MM.1S (cell line): ENCODE measurements at places on chromosomes 11 and 22.

GRCh38 chr22:37533995-37534394, 14.8 kb upstream of the CARD10 start:
- DNase-seq = no peak

DNA sequence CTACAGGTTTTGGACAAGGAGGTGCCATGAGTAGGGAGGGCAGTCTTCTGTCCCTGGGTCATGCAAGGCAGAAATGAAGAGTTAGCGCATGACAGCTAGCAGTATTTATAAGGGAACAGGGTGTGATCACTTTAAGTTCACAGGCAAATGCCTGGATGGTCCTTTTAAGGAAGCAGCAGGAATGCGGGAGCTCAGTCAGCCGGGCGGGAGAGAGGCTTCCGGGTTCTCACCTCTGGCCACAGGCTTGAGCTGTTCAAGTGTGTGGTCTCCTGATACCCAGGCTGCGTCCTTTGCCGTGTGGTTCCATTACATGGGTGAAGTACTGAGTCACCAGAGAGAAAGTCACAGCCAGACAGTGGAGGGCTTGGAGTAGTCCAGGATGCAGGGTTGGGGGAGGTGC, 105.4 kb downstream of the BCR start:
- no peak for DNase-seq

DNA sequence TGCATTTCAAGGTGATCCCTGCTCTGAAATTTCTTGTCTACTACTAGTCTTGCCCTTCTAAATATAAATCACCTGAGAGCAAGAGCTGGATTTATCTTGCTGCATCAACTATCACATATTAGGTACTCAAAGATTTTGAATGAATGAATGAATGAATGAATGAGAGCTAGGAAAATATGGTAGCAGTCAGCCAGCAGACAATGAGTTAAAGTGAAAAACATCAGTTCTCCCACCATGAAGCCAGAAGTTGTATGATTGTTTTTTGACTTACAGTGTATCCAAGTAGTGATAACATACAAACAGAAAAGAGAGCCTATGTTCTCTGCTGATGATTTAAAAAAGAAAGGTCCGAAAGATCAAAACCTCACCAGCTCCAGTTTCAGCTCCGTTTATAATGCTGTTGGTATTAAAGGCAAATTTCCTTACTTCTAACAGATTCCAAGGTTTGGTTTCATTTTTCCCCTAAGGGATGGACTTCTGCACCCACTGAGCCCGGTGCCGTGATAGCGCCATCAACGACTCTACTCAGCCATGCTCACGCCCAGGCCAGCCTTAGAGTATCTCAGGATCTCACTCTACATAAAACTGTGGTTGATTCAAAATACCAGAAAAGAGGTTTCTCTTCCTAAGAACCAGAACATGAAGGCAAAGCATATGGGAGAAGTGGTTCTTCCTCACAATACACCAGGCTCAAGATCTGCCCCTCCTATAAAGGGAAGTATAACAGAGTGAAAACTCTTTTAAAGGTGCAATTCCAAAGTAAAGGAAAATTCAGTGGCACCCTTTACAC, 92.0 kb downstream of the SGSM3 start:
- no peak for DNase-seq

- no peak for DNase-seq
Observed at GRCh38 chr11:68509066-68509465, 48.5 kb downstream of the PPP6R3 start.

DNA sequence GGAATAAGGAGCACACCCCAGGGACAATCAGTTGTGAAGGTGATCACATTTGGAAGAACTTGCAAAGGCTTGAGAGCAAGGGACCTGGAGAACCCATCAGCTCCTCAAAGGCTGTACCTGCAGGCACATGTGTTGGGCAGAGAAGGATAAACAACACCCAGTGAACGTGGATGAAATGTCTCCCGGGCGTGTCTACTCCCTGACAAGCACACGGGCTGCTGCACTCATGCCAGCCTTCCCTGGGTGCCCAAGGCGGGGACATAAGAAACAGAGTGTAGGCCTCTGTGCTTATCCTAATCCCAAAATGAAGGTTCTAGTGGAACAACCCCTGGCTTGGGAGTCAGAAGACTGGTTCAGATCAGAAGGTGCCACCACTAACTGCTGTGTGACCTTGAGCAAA, 46.7 kb downstream of the DSCAML1 start:
- DNase-seq = no peak

- peak; percentile 80 for DNase-seq
Observed at GRCh38 chr11:97683733-97684132, 1293.9 kb downstream of the JRKL start.

DNA sequence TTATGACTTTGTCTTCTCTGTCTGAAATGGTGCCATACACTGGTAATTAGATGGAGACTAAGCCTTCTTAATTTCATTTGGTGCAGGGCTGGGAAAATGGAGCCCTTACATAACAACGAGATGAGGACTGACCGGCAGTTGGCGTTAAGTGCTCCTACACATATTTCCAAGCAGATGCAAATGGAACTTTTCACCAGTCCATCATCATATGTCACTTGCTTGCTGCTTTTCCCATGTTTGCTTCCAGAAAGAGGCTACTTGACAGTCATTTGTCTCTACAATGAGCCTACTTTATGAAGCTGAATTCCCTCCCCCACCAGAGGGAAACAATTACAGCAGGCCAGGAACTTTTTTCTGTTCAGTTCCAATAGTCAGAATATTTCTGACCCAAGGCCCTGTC, 32.6 kb downstream of the SVIP start:
- DNase-seq = no peak

DNA sequence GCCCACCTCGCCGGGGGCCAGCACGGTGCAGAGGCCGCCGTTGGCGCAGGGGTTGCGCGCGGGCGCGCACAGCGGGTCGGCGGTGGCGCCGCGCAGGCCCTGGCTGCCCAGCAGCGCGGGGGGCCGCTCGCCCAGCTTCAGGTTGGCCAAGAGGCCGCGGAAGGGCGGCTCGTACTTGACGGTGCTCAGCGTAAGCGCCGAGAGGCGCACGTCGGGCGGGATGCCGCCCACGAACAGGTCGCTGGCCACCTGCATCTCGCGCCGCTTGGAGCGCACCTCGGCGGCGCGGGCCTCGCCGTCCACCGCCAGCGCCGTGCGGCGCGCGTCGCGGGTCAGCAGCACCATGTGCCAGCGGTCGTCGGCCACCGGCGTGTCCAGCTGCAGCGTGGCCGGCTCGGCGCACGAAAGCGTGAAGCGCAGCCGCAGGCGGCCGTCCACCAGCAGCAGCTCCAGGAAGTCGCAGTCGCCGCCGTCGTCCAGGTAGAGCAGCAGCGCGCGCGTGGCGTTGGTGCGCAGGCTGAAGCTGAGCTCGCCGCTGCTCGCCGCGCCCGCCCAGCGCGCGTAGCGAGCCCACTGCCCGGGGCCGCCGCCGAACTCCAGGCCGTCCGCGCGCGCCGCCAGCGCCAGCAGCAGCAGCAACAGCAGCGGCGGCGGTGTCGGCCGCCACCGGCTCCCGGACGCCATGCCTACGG, 9.8 kb downstream of the NRXN2 start:
- peak; percentile 21 for DNase-seq

DNA sequence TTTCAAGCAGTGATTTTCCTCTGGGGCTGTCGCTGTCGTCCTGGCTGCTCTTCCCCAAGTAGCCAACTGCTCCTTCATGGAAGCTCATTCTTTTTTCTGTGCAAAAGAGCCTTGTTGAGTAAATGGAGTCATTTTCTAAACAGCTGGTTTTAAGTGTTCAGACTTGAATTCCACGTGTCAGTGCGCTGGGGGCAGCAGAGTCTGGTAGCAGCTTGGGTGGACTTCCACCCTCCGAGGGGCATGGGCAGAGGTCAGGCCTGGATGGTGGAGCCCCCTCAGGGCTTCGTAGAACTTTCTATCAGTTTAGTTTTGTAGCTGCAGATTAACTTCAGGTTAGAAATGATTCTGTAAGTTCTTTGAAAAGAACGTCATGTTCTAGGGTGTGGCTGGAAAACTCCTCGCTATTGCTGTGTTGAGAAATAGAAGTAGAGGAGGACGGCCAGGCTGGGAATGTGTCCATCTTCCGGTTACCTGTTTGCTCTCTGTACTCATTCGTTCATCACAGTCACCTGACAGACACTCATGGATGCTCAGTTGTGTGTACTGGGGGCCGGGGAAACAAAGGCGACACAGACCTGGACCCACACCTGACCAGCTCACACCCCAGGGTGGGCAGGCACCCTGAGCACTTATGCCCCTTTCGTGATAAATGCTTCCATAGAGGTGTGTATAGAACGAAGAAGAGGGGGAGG, 270.7 kb downstream of the TBC1D22A start:
- no peak for DNase-seq

DNA sequence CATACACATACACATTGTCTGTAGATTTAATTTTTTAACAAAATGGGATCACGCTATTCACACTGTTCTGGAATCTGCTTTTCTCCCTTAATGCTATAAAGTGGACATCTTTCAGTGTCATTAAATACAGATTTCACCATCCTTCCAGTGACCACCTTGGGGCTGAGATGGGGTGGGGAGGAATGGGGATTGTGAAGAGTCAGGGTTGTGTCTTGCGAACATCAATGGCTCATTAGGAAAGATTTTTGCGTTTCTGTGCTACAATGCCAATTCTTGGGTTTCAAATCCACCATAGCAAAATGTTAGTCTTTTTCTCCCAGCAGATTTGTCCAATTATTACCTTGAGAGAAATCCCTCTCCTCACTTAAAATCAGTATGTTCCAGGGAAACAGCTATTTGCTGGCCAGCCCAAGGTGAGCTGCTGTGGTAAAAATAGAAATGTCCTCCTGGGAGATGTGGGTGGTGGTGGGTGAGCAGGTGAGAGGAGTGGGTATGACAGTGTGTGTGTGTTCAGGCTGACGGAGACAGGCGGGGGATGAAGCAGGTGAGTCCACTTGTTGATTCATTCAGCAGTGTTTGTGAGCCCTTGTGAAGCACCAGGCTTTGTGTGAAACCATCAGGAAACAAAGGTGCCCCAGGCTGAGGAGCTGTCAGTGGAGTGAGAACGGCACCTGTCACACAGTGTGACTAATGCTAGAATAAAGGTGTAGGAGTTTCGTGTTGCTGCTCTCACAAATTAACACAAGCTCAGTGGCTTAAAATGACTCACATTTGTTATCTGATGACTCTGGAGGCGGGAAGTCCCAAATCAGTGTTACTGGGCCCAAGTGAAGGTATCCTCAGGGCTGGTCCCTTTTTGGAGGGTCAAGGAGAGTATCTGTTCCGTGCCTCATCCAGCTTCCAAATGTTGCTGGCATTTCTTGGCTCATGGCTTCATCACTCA, 1.7 kb upstream of the CBX6 start:
- DNase-seq = peak; percentile 88

- DNase-seq = no peak
Observed at GRCh38 chr11:86214710-86215109, 29.8 kb upstream of the EED start.

DNA sequence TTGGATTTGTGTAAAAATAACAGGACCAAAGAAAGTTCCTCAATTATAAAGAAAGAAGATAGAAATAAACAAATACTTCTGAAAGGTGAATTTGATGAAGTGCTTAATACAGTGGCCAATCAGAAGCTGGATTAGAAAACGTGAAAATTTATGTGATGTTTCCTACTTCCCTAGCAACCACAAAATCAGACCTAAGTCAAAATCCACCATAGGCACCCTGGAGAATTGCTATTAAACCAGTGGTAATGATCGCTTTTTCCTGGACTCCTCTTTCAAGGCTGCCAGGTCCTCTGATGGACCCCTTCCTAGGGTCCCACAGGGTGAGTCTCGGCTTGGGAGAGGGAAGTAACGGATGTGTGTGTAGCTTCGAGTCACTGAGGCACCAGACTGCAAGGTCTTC, 9.6 kb downstream of the WT1 start:
- no peak for DNase-seq

GRCh38 chr11:12117611-12118010, 7.2 kb downstream of the MICAL2 start:
- no peak for DNase-seq

DNA sequence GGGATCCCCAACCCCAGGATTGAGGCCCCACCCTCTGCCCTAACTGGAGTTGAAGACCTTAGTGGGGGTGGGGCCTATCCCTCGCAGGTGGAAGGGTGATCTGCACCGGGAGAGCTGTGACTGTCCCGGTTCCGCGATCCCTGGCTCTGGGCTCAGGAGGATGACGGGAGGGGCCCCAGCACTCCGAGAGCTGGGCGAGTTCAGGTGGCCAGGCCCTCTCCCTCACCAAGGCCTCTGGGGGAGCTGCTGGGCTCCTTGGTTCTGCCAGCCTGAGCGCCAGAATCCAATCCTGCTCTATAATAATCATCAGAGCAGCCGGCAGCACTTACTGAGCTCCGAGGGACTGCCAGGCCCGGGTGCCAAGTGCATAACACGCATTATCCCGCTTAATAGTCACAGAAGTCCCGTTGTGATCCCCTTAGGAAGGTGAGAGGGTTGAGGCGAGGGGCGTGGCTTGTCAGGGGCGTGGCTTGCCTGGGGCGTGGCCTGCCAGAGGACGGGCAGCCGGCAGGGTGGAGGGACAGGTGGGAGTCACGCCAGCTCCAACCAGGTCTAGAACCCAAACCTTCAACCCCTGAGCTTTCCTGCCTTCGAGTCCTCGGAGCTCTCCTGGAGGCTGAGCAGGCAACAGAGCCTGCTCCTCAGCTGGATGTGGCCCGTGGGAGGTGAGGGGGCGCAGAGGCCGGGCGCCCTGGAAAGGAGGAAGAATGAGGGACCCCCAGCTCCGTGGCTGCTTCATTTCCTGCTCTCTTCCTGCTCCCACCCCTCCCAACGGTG, 7.3 kb upstream of the SYT7 start:
- DNase-seq = no peak

DNA sequence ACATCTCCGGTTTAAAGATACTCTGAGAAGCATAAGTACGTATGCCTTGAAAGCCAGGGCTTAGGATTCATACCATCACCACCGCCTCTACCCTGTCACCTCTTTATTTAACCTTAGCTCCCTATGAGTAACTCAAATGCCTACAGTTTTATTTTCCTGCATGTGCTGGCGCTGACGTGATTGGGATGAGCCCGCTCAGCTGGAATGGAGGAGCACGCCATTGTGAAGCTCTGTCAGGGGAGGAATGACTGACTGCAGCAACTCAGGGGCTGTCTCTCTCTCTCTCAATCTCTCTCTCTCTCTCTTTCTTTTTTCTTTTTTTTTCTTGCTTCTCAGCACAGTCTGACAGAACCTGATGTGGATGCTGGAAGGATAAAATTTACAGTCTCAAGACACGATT, 12.4 kb downstream of the CAVIN3 start:
- no peak for DNase-seq

DNA sequence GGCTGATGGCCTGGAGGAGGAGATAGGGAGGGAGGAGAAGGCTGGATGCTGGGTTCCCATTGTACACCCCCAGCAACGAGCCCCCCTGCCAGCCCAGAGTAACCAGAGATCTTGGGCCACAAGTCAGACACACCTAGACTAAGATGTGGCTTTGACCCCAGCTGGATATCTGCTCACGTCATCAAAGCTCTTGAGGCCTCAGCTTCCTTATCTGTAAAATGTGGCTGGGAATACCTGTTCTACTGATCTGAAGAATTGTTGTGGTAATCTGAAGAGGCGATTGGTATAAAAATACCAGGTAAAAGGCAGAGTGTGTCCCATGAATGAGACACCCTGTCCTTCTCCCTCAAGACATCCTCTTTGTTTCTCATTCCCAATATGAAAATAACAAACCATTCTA, 280.0 kb downstream of the ST3GAL4 start:
- DNase-seq = no peak
